ENCODE measurements at places on chromosomes 2 and 18.

DNA sequence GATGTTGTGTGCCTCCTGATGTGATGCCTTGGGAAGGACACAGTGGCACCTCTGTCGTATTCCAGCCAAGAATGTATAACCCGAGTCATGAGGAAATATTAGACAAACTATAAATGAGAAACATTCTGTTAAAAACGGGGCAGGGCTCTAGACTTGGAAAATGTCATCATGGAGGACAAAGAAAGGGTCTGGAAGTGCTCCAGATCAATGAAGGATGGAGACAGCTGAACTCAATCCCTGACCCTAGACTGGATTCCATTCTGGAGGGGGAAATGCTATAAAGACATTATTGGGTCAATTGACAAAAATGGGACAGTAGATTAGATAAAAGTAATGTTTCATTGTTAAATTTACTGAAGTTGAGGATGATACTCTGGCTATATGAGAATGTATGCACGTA, 92.1 kb downstream of the SLC4A3 start:
- DNase-seq = no peak

DNA sequence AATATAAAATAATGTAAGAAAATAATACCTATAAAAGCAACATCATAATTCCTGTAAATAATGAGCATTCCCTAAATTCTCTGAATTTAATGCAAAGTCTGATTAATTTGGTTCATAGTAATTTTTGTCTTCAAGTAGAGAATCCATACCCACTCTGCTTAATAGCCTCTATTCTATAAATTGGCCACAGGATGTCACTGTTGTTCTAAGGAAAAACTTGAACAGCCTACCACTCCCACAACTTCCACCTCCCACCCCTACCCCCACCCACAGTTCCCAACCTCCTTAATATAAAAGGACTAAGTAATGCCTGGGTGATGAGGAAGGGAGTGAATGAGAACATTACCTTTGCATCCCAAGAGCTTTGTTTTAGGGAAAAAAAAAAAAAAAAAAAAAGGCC, 27.2 kb upstream of the BBS5 start:
- no peak for DNase-seq

DNA sequence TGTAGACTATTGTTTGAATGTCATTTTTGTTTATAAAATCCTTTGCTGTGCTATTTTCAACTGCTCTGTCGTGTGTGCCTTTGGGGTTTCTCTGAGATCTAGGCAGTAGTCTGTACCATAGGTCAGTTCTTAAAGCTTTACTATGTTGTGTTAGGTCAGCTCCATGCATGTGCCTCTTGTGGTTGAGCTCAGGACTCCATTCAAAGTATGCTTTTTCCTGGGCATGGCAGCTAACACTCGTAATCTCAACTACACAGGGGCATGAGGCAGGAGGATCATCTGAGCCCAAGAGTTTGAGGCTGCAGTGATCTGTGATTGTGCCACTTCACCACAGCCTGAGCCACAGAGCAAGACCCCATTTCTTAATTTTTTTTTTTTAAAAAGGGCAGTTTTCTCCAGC, 174.4 kb upstream of the SPHKAP start:
- no peak for DNase-seq

DNA sequence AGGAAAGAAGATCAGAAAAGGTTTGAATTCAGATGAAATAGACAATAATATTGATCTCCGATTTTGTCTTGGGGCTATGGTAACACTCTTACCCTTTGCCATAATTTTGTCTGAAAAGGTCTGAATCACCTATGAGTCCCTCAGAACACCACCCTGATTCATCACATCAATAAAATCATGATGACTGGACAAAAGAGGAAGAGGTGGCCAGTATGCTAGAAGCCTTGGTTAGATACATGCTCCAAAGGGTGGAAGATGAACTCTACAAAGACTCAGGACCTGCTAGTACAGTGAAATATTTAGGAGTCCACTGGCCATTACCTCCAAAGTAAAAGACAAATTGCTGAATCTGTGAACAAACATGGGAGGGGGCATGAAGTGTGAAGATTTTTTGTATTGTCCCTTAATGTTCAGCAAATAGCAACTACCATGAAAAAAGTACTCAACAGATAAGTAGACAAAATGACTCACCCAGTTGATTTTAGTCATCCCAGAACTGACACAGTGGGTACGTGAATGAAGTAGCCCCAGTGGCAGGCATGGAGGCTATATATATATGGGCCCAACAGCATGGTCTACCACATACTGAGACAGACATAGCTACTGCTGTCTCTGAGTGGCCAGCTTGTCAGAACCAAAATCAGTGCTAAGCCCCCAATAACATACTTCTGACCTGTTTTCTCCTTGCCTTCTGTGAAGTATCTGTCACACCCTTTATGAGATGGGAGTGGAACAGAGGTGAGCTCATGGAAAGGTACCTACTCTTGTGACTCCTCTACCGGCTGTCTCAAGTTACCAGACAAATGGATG, 36.5 kb upstream of the GLS start:
- no peak for DNase-seq

DNA sequence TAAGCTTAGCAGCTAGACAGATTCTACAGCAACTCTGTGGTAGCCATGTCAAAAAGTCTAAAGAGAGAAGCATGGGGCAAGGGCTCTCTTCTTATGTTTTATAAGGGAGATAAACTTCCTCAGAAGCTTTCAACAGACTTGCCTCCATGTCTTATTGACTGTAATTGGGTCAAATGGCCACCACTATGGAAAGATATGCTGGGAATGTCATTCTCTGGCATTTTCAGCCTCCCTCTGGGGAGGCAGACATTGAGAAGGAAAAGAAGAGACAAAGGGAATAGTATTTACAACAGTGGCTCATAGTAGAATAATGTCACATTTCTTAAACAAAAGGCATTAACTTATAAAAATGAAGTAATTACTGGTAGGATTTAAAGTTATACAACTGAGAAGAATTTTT, 1964.5 kb upstream of the PIK3C3 start:
- DNase-seq = no peak

GRCh38 chr2:223954401-223954800, 2.9 kb upstream of the MRPL44 start:
- no peak for DNase-seq

GRCh38 chr2:28387082-28387960, 5.3 kb upstream of the FOSL2 start:
- DNase-seq = no peak

- DNase-seq = no peak
Measured at GRCh38 chr2:31337860-31338259, 76.7 kb downstream of the XDH start.

GRCh38 chr2:8663997-8664396, 17.9 kb upstream of the ID2 start:
- no peak for DNase-seq

GRCh38 chr2:24840962-24841945, 48.0 kb downstream of the CENPO start:
- DNase-seq = peak; percentile 44

GRCh38 chr2:20762945-20763683, 59.8 kb downstream of the LDAH start:
- DNase-seq = no peak

DNA sequence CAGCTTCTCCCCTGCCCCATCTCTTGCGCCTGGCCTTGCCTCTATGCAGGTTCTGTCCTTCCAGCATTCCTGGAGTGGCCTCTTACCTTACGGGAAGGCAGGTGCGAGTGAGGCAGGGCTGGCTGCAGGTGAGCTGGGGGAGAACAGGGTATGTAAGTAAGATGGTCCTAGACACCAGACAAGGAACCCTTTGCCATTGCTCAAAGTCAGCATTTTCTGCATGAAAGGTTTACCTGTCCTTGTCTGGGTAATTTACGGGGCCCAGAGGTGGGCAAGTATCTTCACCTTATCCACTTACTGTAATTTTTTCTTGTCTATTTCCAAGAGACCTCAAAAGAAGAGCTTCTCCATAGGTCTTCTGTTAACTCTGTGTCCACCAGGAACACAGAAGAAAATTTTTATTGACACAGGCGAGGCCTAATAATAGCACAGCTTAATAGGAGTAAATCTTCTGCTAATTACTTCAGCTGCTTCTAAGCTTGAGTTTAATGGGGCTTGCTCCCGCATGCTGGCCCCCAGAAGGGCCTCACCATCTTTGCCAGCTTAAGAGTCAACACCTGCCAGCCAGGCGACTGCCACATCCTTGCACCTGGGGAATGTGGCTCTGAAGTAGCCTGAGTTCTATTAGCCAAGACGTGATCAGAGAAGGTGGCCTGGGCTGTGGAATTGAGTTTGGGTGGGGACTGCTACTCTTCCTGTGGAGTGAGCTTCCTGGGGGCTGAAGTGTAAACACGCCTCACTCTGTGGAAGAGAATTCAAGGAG, 27.1 kb downstream of the PCARE start:
- no peak for DNase-seq

DNA sequence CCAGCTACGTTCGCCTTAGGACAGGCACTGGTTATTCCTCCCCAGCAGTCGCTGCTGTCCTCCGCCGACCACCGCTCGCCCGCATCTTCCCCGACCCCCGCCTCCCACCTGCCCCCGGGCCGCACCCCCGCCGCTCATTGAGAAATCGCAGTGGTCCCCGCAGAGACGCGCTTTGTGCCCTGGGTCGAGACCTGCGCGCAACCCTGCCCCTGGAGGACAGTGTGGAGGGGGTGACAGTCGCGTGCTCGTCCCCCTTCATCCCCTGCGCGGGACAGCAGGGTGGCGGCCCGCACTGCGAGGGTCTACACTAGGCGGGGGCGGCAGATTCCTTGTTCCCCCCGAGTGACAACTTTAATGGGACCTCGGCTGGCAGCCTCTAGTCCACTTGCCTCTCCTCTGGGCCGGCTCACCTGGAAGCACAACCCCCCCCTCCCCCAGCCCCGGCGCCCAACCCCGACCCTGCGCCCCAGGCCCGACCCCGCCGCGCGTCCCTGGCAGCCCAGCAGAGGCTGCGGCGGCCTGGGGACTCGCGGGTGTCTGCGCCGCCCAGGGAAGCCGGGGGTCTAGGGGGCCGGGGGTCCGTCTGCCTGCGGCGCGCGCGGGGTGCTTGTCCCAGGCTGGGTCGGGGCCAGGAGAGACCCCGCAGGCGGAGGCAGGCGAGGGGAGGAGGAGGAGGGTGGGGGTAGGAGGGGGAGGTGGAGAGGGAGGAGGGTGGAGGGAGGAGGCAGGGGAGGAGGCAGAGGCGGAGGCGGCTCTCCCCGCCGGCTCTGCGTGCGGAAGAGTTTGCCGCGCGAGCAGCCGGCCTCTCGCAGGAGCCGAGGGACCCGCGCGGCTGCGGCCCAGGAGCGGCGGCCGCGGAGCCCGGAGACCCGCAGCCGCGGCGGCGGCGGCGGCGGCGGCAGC, at the start of gene NPAS2:
TSS of gene NPAS2 (plus strand) at position 770 of the 903 bp plus-strand sequence. CDS start 84,616 bp downstream, outside the sequence.
- peak; percentile 69 for DNase-seq

- DNase-seq = no peak
Measured at GRCh38 chr2:152221839-152222238, 46.3 kb upstream of the STAM2 start.

GRCh38 chr2:12278217-12278750, 438.5 kb upstream of the TRIB2 start:
- DNase-seq = no peak

DNA sequence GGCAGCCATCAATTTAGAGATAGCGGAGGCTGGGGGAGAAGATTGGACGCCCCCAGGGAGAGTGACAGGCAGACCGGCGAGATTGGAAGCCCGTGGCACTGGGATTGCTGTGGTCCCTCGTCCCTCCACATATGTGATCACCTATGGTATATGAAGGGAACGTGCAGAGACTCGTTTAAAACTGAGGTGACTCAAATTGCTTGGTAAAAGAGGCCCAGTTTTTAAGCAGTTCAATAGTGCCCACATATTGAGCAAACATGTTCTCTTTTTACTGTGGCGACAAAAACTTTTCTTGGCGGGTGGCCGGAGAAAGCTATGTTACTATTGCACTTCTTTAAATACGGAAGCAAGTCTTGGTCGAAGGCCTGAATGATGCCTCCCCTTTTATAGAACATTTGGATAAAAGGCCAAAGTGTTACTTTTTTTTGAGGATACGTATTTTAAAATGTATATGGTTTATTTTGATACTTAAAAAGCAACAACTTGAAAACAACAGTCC, 9.1 kb downstream of the B3GNT2 start:
- no peak for DNase-seq

- no peak for DNase-seq
Measured at GRCh38 chr2:200090683-200091082, 135.3 kb downstream of the MAIP1 start.

DNA sequence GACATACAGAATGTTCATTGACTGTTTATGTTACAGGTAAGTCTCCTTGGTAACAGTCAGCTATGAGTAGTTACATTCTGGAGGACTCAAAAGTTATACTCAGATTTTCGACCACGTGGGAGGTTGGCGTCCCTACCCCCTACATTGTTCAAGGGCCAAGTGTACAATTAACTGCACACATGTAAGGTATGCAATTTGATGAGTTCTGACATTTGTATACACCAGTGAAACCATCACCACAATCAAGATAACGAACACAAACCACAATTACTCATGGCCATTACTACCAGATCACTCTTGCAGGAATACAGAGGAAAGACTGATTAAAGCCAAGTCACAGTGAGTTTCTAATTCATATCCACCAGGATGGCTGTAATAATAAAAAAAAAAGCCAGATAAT, 39.6 kb upstream of the LDLRAD4 start:
- DNase-seq = no peak

GRCh38 chr2:168217920-168218319, 29.5 kb downstream of the STK39 start:
- DNase-seq = no peak

GRCh38 chr2:121790276-121790956, 35.0 kb downstream of the TSN start:
- DNase-seq = no peak

- DNase-seq = no peak
Measured at GRCh38 chr2:26139269-26140183, 33.4 kb upstream of the GAREM2 start.

DNA sequence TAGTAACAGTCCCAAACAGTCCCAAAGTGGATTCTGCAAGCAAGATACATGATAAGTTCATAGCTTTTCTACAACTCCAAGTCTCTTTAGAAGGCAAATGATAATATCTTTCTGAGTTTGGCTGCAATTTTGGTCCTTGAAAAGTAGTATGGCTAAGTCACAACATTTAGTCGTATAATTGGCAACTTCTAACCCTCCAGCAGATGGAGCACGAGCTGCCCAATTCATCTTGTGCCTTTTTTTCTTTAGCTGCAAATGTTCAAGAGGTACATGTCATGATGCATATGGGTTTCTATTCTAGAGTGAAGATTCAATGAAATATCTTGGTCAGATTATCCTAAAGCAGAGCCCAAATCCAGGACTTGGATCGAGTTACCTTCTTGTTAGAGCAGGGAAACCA, 127.0 kb upstream of the KLHL14 start:
- DNase-seq = no peak

GRCh38 chr18:62576845-62577512, 54.2 kb downstream of the ZCCHC2 start:
- no peak for DNase-seq

GRCh38 chr18:3706279-3707097, 256.5 kb downstream of the TGIF1 start:
- DNase-seq = no peak

DNA sequence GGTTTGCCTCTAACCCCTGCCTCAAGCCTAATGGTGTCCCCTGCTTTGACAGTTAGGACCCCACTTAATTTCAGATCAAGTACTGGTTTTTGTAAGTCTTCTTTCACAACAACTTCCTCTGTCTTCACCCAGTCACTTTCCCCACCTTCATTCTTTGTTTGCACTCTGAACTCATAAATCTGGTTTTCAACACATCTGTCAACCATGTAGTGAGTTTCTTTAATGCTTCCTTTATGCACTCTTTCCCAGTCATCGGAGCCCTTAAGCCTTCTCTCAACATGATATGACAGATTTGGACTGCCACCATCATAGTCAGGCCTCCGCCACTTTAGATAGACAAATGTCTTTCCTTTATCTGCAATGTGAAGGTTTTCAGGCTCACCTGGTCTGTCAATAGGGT, 109.1 kb downstream of the PLEKHA3 start:
- DNase-seq = no peak

- DNase-seq = no peak
Measured at GRCh38 chr2:88110830-88111229, 17.0 kb downstream of the FABP1 start.

All from psoas muscle (tissue), 8 donors.